ENCODE measurements at places on chromosomes 7 and 10. TPM values are rescaled to one million over a fixed set of nuclear protein-coding genes. Genes with fewer than 3 reads are reported as not detected.

CH25H gene
- 1.6 TPM for total RNA-seq

EBF3 gene
- total RNA-seq: 12.8 TPM

PPP1R3A gene
- total RNA-seq: not detected

CPN1 gene
- not detected for total RNA-seq

ANKRD1 gene
- 189 TPM for total RNA-seq

CDK14 gene
- 26.5 TPM for total RNA-seq

UBE2D4 gene
- 29.9 TPM for total RNA-seq

SH2B2 gene
- total RNA-seq: 2.7 TPM

LOXL4 gene
- total RNA-seq: 12.5 TPM

CPED1 gene
- 6.1 TPM for total RNA-seq

HMX3 gene
- not detected for total RNA-seq

FAM13C gene
- total RNA-seq: 1.3 TPM

CYP2C9 gene
- total RNA-seq: not detected

TMEM213 gene
- total RNA-seq: not detected

GATA3 gene
- total RNA-seq: 0.35 TPM

CUBN gene
- total RNA-seq: 0.77 TPM

INA gene
- 0.12 TPM for total RNA-seq

SFMBT2 gene
- 1.3 TPM for total RNA-seq

GIMAP6 gene
- total RNA-seq: not detected

NKX1-2 gene
- not detected for total RNA-seq

PKD2L1 gene
- total RNA-seq: not detected

GDF2 gene
- total RNA-seq: not detected

SPDYE5 gene
- not detected for total RNA-seq

GSAP gene
- total RNA-seq: 0.47 TPM

ABCC2 gene
- 0.68 TPM for total RNA-seq

COBL gene
- not detected for total RNA-seq

TMEM140 gene
- 0.47 TPM for total RNA-seq

SSC4D gene
- total RNA-seq: 0.34 TPM

ADRA2A gene
- total RNA-seq: under 0.01 TPM

CTNNA3 gene
- not detected for total RNA-seq

ZNF488 gene
- total RNA-seq: 0.47 TPM

CRHR2 gene
- not detected for total RNA-seq

GPR22 gene
- not detected for total RNA-seq

NANOS1 gene
- total RNA-seq: 6.0 TPM

COL26A1 gene
- not detected for total RNA-seq

ZNF503 gene
- 54.5 TPM for total RNA-seq

CCDC172 gene
- not detected for total RNA-seq

ITGA8 gene
- 0.94 TPM for total RNA-seq

ICA1 gene
- total RNA-seq: not detected

KCNK18 gene
- total RNA-seq: not detected

LRMDA gene
- 0.12 TPM for total RNA-seq
